Bladder microvascular endothelial cell (primary cell): ENCODE measurements at places on chromosomes 11 and 22. TPM values are rescaled to one million over a fixed set of nuclear protein-coding genes. Genes with fewer than 3 reads are reported as not detected.

The ELMOD1 gene
- 0.31 TPM in 1 of 2 replicates, not detected in the other for total RNA-seq

The AP2A2 gene
- 27.5 and 46.4 TPM in 2 replicates for total RNA-seq

The OR5AR1 gene
- not detected in 2 replicates for total RNA-seq

The ZNF215 gene
- total RNA-seq = 1.4 and 2.3 TPM in 2 replicates

The TRIM49 gene
- not detected in 2 replicates for total RNA-seq

The MN1 gene
- 0.32 and 0.38 TPM in 2 replicates for total RNA-seq

The DYNC2H1 gene
- total RNA-seq = 4.6 and 4.7 TPM in 2 replicates

The OSM gene
- not detected in 2 replicates for total RNA-seq

The CCDC116 gene
- total RNA-seq = 0.13 and 0.16 TPM in 2 replicates

The ADAMTS8 gene
- total RNA-seq = not detected in 2 replicates

The OR6T1 gene
- total RNA-seq = not detected in 2 replicates

The SLC29A2 gene
- total RNA-seq = 0.16 and 1.3 TPM in 2 replicates

The CHRM1 gene
- not detected in 2 replicates for total RNA-seq

The DDX25 gene
- under 0.01 and 0.13 TPM in 2 replicates for total RNA-seq

The MAPK8IP2 gene
- total RNA-seq = 0.32 and 0.38 TPM in 2 replicates

The LSP1 gene
- total RNA-seq = 0.31 and 0.32 TPM in 2 replicates

The MS4A15 gene
- not detected in 2 replicates for total RNA-seq

The TESMIN gene
- 1.5 and 2.3 TPM in 2 replicates for total RNA-seq

The MRGPRX3 gene
- 1.3 TPM in 1 of 2 replicates, not detected in the other for total RNA-seq

The AGBL2 gene
- 0.31 and 0.32 TPM in 2 replicates for total RNA-seq

The PSMD13 gene
- 168 and 170 TPM in 2 replicates for total RNA-seq

The RBMXL2 gene
- total RNA-seq = not detected in 2 replicates

The KRTAP5-7 gene
- 0.16 TPM in 1 of 2 replicates, not detected in the other for total RNA-seq

The MS4A13 gene
- total RNA-seq = not detected in 2 replicates

The FAM180B gene
- not detected in 2 replicates for total RNA-seq
